ENCODE measurements at places on chromosomes 3 and 15. TPM values are rescaled to one million over a fixed set of nuclear protein-coding genes. Genes with fewer than 3 reads are reported as not detected.

The LEKR1 gene
- total RNA-seq: 2.2 TPM

The PLSCR5 gene
- total RNA-seq: not detected

The CEMIP gene
- total RNA-seq: 1.4 TPM

The FRMD5 gene
- under 0.01 TPM for total RNA-seq

The IQCF5 gene
- not detected for total RNA-seq

The HMCES gene
- total RNA-seq: 11.8 TPM

The PLIN1 gene
- total RNA-seq: not detected

The DPPA2 gene
- total RNA-seq: not detected

The NRROS gene
- total RNA-seq: 3.3 TPM

The TWF2 gene
- total RNA-seq: 122 TPM

The CNTN3 gene
- total RNA-seq: 0.78 TPM

The PARP15 gene
- total RNA-seq: 0.20 TPM

The IMPDH2 gene
- total RNA-seq: 479 TPM

The SI gene
- total RNA-seq: not detected

The HESX1 gene
- 0.37 TPM for total RNA-seq
